ENCODE measurements at places on chromosomes 6 and 20.

GRCh38 chr6:135692426-135692825 lies 159.1 kb upstream of the PDE7B start:
- DNase-seq: no peak

DNA sequence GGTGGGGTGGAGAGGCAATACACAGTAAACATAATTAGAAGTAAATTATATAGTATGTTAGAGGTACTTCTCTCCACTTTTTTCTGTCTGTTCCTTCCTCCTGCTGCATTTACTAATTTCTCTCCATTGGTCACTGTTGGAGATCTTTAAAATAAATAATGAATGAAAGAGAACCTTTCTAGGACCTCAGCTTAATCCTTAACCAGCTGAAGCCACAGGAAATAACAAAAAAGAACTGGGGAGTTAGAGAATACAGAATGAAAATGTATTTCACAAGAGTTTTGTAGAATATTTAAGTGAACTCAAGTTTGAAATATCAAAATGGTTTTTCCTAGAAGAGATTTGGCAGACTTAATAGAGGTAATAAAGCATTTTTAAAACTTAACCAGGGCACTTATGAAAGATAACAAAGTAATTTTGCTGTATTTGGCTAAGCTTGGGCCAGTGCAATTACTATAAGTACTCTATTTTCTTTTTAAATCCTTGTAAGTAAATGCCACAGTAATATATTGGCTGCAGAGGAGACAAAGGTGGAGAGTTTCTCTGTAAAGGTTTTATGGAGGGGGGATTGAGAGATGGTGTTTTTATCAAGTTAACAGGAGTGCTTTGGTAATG lies 405.0 kb downstream of the CDKAL1 start:
- DNase-seq: no peak

DNA sequence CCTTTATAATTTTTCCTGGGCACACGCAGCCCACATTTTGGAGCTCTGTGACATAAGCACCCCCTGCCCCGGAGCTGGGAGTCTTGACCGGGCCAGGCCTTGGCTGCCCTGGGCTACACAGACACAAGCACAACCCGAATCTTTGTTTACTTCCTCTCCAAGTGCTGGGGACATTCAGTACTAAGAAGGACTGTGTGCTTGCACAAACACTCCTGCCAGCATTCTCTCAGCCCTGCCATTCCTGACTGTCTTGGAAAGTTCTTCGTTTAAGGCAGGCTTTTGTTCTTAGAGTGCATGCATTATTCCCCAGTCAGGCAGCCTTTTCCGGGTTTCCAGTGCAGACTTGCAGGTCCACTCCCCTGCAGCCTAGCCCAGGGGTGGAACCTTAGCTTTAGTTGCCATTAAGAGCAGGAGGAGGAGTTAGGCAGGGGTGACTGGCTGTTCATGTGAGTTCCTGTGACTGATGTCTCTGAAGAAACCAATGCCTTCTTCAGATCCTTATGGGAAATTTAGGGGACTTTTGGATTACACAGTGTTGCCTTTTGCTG lies 28.6 kb downstream of the FOXO3 start:
- DNase-seq: no peak

- peak; percentile 59 for DNase-seq
These were observed 208.8 kb downstream of the ARHGAP18 start for GRCh38 chr6:129500958-129501739.

GRCh38 chr6:111076024-111076695 lies 11.1 kb upstream of the SLC16A10 start:
- no peak for DNase-seq

DNA sequence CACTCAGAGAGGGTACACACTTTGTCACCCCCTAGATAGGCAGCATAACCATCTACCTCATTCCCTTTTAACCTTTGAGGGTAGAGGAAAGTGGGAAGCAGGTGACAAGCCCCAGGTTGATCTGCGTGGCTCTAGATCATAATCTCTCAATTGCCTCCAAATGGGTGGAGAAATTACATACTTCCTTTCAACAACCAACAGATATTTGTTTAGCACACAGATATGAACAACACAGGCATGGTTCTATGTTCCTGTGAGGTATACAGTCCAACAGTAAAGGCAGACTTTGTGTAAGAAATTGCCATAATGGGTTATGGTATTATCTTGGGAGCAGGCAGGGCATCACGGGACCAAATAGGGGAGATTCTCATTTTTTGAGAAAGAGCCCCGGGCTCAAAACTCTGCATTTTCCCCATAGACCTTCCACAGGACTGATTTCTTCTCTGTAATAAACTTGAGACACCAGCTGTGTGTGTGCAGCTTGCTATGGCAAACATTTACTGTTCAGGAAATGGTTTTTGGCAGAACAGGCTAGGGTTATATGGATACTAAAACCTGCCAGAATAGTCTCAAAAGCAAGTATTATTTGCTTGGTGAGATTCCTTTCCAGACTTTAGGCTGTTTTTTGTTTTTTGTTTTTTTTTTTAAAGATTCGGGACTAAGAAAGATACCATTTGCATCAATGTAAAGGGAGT lies 126.2 kb downstream of the CD164 start:
- no peak for DNase-seq

- DNase-seq: no peak
These were observed 95.9 kb upstream of the COL21A1 start for GRCh38 chr6:56343295-56343694.

GRCh38 chr6:33570806-33571636 lies 9.1 kb downstream of the BAK1 start:
- peak; percentile 86 for DNase-seq

- no peak for DNase-seq
These were observed 1.6 kb downstream of the SLC17A9 start for GRCh38 chr20:62953839-62954703.

- DNase-seq: no peak
These were observed 38.2 kb downstream of the MDFI start for GRCh38 chr6:41676431-41676830.

- no peak for DNase-seq
These were observed 4.0 kb downstream of the MAP3K5 start for GRCh38 chr6:136788069-136788902.

DNA sequence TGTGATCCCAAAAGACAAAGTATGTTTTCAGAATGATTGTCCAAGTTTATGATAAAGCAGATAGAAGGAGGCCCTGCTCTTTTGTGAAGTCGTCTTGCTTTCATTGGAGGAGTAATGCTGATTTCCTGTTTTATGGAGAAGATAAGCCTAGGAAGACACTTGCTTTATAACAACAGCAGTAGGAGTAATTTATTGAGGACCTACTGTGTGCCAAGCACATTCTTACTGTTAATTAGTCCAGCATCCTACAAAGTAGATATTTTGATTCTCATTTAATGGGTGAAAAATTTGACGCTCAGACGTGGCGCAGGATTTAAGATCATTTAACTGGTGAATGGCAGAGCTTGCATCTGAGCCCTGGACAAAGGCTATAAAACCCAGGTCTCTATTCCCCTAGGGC lies 87.6 kb downstream of the ZDHHC14 start:
- DNase-seq: no peak

DNA sequence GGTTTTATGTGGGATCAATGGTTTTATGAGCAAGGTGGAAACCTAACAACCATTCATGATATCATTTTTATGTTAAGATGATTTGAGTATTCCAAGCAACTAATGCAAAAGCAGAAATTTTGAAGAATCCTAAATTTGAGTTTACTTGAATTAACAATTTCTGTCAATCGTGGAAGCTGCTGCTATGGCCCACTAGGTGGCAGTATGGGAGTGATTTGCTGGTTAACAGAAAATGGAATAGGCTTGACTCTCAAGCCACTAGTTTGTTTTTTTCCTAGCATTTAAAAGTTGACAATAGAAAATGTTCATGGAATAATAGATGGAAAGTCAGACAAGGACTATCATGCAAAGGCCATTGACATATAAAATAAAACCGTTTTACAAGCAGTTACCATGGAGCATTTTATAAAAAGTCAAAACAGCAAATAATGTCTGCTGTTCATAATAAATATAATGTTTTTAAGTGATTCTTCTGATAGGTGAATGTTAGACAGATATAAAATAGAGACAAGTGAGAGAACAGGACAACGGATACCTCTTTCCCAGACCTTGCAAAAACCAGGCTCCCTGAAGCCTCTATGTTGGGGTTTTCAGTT lies 43.0 kb upstream of the TMEM200A start:
- peak; percentile 40 for DNase-seq

- no peak for DNase-seq
These were observed 35.0 kb downstream of the STX11 start for GRCh38 chr6:144185133-144185836.

DNA sequence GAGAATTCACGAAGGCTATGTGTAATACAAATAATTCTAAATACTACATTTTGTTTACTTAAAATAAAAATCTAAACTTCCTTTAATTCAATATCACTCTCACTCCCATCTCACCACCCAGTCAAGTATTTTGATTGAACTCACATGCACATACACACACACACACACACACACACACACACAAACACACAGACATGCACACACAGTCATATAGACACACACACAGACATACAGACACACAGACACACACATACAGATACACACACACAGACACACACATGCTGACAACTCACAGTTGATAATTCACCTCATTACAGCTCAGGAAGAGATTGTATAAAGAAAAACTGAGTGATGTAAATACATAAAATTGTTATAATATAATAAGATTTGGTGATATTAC lies 559.8 kb upstream of the SLC35B3 start:
- no peak for DNase-seq

DNA sequence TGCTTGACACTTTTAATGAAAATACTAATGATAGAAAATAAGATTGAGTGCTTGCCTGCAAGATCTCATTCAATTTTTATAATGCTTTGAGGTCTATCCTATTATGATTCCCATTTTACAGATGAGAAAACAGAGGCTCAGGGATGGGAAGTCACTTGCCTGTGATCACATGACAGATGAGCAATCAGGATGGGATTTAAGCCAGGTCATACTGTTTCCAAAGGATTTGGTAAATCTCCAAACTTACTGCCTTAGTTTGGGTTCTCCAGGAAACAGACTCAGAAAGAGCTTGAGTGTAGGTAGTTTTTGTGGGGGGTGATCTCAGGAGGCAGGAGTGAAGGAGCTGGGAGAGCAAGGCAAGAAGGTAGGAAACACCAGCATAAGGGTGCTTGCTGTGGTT lies 456.3 kb downstream of the MAFB start:
- no peak for DNase-seq

- DNase-seq: no peak
These were observed 30.7 kb downstream of the SLC35D3 start for GRCh38 chr6:136952714-136953260.

GRCh38 chr6:37435816-37436215 lies 2.8 kb downstream of the CMTR1 start:
- no peak for DNase-seq

GRCh38 chr6:24985323-24985722 lies 49.6 kb upstream of the RIPOR2 start:
- no peak for DNase-seq

Data from stimulated activated CD4-positive, alpha-beta T cell treated with anti-CD3 and anti-CD28 coated beads, Interleukin-2, amount 100 ng/mL, for 4 hours (primary cell).